ENCODE measurements at places on chromosomes 1 and 21. TPM values are rescaled to one million over a fixed set of nuclear protein-coding genes. Genes with fewer than 3 reads are reported as not detected.

- H3K27me3 ChIP-seq = peaks cover 2% of the 10 kb centered on the region
- H3K36me3 ChIP-seq = no peaks in the 10 kb centered on the region
- no peak overlapping the region for H3K4me3 ChIP-seq
- peaks cover 13% of the 10 kb centered on the region for H3K4me1 ChIP-seq
- no peak for DNase-seq
- no peak overlapping the region for H3K27ac ChIP-seq
These were observed 174.3 kb downstream of the TGFBR3 start for GRCh38 chr1:91711504-91712247.

GRCh38 chr1:225655509-225656258 is 2.8 kb upstream of the ENAH start:
- H3K36me3 ChIP-seq = peaks cover 5% of the 10 kb centered on the region
- H3K4me3 ChIP-seq = peak overlapping the region; percentile 1
- H3K4me1 ChIP-seq = peaks cover 34% of the 10 kb centered on the region
- H3K27ac ChIP-seq = no peak overlapping the region
- DNase-seq = no peak

GRCh38 chr1:41573785-41574713 is 89.6 kb upstream of the EDN2 start:
- H3K27ac ChIP-seq = no peak overlapping the region
- peaks cover 23% of the 10 kb centered on the region for H3K4me1 ChIP-seq
- H3K4me3 ChIP-seq = no peak overlapping the region
- H3K36me3 ChIP-seq = peaks cover 19% of the 10 kb centered on the region
- DNase-seq = peak; percentile 63
- no peaks in the 10 kb centered on the region for H3K27me3 ChIP-seq

DNA sequence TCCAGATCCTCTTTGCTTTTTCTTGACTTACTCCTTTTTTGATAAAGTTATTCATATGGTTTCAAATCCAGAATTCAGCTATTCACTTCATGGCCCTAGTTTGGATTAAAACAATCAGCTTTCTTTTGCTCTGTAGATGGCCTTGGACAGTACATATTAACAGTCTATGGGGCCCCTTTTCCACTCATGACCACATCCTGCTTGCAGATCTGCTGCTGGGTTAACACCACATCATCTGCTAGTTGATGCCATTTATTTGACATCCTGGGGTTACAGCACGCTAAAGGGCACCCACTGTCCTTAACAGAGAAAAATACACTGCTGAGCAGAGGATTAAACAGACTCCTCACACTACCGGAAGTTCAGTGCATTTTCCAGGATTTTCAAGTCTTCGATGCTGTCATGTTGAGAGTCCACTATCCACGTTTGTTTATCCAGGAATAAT is 941 bp upstream of the IFI16 start:
- H3K27ac ChIP-seq = peak overlapping the region; percentile 93
- peaks cover 64% of the 10 kb centered on the region for H3K4me1 ChIP-seq
- peak overlapping the region; percentile 91 for H3K4me3 ChIP-seq

DNA sequence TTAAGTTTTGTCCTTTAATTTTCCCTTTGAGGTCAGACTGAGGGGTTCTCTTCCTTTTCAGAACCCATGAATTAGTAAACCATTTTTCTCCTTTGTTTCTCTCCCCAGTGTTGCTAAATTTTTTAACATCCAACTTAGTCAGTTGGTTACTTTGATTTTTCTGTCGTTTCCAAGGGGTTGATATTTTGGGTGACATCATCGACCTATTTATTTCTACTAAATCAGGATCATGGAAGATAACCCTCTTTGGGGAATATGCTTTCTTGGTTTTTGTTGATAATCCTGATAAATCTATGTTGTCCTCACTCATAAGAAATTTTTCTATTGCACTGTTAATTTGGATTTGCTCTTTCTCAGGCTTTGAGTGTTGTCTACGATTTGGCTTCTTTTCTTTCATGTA is 40.9 kb downstream of the LRRC53 start:
- H3K27me3 ChIP-seq = peaks cover 3% of the 10 kb centered on the region
- H3K4me1 ChIP-seq = no peaks in the 10 kb centered on the region
- no peak overlapping the region for H3K4me3 ChIP-seq

- peaks cover 45% of the 10 kb centered on the region for H3K27me3 ChIP-seq
- no peak for DNase-seq
- H3K27ac ChIP-seq = no peak overlapping the region
- peaks cover 21% of the 10 kb centered on the region for H3K4me1 ChIP-seq
- no peak overlapping the region for H3K4me3 ChIP-seq
- no peaks in the 10 kb centered on the region for H3K36me3 ChIP-seq
These were observed 4.0 kb downstream of the PGLYRP4 start for GRCh38 chr1:153344718-153345025.

GRCh38 chr1:184425449-184426277 is 38.8 kb downstream of the C1orf21 start:
- H3K4me3 ChIP-seq = no peak overlapping the region
- H3K4me1 ChIP-seq = no peaks in the 10 kb centered on the region
- no peaks in the 10 kb centered on the region for H3K36me3 ChIP-seq
- peaks cover 2% of the 10 kb centered on the region for H3K27me3 ChIP-seq
- no peak overlapping the region for H3K27ac ChIP-seq
- no peak for DNase-seq

GRCh38 chr1:37926038-37926924 is 20.6 kb downstream of the INPP5B start:
- H3K27me3 ChIP-seq = no peaks in the 10 kb centered on the region
- H3K4me3 ChIP-seq = peak overlapping the region; percentile 64
- H3K4me1 ChIP-seq = peaks cover 76% of the 10 kb centered on the region
- H3K36me3 ChIP-seq = peaks cover 16% of the 10 kb centered on the region
- DNase-seq = no peak
- peak overlapping the region; percentile 87 for H3K27ac ChIP-seq

DNA sequence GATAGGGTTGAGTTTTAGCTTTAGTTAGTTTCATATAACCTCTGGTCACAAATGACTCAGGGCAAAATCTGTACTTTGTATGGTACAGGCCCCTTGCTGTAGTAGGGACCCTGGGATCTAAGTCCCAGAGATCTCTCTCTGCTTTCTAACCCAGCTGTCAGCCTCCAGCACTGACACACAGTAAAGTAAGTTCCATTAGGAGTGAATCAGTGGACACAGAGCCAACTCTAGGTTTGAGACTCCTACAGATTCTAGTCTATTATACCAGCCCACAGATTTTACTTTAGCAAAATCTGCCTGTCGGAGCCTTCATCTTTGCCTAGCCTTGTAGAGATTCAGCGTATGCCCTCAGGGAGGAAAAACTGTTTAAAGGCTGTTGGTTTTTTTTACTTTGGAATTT is 52.5 kb downstream of the ANGPTL1 start:
- H3K27me3 ChIP-seq = no peaks in the 10 kb centered on the region
- peaks cover 73% of the 10 kb centered on the region for H3K36me3 ChIP-seq
- H3K4me1 ChIP-seq = peaks cover 57% of the 10 kb centered on the region
- peak overlapping the region; percentile 89 for H3K27ac ChIP-seq

DNA sequence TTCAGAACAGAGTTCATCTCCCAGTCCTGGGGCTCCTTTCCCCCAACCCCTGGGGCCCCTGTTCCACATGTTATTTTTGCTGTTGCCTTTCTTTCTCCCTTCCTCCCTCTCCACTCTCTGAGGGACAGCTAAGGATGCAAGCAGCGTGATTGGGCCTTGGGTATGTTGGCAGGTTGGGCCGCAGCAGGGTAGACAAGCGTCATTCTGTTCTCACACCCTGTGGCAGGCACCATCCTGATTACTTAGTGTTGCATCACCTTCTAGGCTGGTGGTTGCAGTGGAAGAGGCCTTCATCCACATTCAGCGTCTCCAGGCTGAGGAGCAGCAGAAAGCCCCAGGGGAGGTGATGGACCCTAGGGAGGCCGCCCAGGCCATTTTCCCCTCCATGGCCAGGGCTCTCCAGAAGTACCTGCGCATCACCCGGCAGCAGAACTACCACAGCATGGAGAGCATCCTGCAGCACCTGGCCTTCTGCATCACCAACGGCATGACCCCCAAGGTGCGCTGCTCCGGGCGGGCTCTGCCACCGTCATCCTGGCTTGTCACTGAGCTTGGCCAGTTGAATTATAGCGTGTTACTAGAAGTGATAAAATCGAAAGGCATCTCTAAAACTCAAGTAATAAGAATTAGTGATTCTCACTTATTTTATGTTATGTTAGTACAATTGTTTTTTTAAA is 43.4 kb downstream of the VANGL1 start:
- H3K27ac ChIP-seq = no peak overlapping the region
- no peak for DNase-seq
- H3K27me3 ChIP-seq = no peaks in the 10 kb centered on the region
- no peaks in the 10 kb centered on the region for H3K36me3 ChIP-seq

- H3K36me3 ChIP-seq = peaks cover 43% of the 10 kb centered on the region
- DNase-seq = no peak
- no peak overlapping the region for H3K27ac ChIP-seq
- H3K4me3 ChIP-seq = no peak overlapping the region
These were observed 79.0 kb downstream of the EIF4G3 start for GRCh38 chr1:21097729-21098128.

DNA sequence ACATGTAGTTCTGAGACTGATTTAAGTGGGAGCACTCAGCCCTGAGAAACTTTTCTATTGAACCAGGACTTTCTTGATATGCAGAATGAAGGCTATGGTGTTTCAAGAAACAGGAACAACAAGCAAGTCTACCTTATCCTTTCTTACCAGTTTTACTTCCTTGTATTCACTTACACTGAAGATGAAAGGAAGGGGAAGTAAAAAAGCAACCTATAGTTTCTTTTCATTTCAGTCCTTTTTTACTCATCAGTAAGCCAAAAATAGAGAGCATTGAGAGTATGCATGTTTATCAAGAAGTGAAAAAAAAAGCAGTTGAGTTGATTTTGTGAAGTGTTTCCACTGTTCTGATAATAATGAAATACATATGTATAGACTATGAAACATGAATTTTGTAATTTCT is 1010.3 kb downstream of the AMY1C start:
- peak overlapping the region; percentile 63 for H3K27ac ChIP-seq
- peak overlapping the region; percentile 22 for H3K4me3 ChIP-seq
- no peaks in the 10 kb centered on the region for H3K36me3 ChIP-seq
- no peaks in the 10 kb centered on the region for H3K27me3 ChIP-seq
- DNase-seq = no peak

DNA sequence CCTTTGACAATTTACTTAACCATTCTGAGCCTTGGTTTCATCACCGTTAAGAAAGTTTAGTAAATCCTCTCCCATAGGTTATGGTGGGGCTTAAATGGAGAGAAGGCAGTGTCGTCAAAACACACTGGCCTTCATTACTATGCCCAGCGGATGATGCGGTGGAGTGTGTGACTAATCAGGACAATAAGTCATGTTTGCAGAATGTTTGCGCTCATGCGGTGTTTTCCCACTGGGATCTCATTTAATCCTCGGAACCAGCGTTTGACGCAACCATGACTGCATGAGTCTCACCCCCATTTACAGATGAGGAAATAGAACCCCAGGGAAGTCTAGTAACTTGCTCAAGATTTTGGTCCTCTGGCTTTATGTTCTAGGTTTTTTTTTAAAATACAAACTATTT is 17.5 kb downstream of the SLC26A9 start:
- H3K36me3 ChIP-seq = no peaks in the 10 kb centered on the region
- DNase-seq = no peak
- no peak overlapping the region for H3K4me3 ChIP-seq
- no peaks in the 10 kb centered on the region for H3K27me3 ChIP-seq
- H3K4me1 ChIP-seq = no peaks in the 10 kb centered on the region

DNA sequence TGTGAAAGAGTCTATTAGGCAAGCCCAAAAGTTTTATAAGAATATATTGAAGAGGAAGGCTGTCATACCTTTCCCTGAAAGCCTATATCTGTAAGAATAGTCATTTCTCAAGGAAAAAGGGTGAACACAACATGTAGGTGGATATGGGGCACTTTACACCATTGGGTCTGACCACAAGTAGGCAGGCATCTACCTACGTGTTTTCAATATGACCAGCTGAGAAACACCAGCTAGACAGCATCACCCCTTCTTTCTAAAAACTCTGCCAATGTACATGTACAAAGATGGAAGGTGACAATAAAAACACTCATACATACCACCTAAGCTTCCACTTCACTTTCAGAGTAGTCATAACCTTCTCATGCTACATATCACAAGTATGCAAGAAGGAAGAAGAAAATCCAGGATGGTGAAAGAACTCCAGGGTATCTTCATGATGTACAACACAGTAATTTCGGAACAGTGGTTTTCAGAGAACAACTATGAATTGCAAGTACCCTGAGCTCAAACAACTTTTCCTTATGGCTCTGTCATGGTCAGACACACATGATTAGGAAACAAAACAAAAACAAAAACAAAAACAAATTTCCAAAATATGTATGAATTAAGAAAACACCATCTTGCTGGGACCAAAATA is 98.5 kb upstream of the ADGRL2 start:
- H3K27ac ChIP-seq = no peak overlapping the region
- H3K27me3 ChIP-seq = no peaks in the 10 kb centered on the region
- H3K4me1 ChIP-seq = no peaks in the 10 kb centered on the region
- H3K36me3 ChIP-seq = no peaks in the 10 kb centered on the region
- no peak overlapping the region for H3K4me3 ChIP-seq
- no peak for DNase-seq

DNA sequence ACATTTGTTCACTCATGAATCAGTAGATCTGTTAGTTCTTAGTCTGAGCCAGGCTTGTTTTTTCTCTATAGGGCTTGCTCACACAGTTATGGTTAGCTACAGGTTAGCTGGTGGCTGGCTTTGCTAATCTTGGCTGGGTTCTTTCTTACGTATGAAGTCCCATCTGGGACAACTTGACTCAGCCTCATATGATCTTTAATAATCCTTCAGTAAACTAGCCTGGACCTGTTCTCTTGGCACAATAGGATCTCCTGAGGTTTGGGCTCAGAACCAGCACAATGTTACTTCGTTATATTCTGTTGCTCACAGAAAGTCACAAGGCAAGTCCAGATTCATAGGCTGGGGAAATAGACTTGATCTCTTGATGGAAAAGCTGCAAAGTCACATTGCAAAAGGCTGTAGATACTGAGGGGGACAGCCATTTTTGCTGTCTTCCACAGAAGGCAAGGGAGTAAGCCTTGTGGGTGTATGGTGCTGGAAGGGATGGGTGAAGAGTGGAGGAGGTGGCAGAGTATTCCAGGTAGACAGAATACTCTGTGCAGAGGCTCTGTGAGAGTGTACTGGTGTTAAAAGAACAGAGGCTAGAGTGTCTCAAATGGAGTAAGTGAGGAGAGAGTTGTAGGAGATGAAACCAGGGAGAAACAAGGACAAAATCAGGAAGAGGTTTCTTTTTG is 24.4 kb downstream of the EFCAB7 start:
- no peak for DNase-seq
- H3K4me3 ChIP-seq = no peak overlapping the region
- no peak overlapping the region for H3K27ac ChIP-seq
- peaks cover 12% of the 10 kb centered on the region for H3K36me3 ChIP-seq
- H3K4me1 ChIP-seq = no peaks in the 10 kb centered on the region
- H3K27me3 ChIP-seq = no peaks in the 10 kb centered on the region

The SELP gene
- total RNA-seq = 0.27 TPM

The STUM gene
- 0.34 TPM for total RNA-seq

The FCGR1A gene
- total RNA-seq = not detected

The TFF1 gene
- total RNA-seq = not detected

The CDCA8 gene
- 1.9 TPM for total RNA-seq

The CRNN gene
- not detected for total RNA-seq

The CFHR3 gene
- not detected for total RNA-seq

The ABCA4 gene
- not detected for total RNA-seq

The PCAT6 gene
- total RNA-seq = 0.83 TPM

Data from activated B cell treated with CpG ODN at 0.5 μM for 24 hours (primary cell).